ENCODE measurements at places on chromosomes 13 and 19.
A peak's percentile ranks its signal among the peaks of the same experiment; 100 is the strongest.

DNA sequence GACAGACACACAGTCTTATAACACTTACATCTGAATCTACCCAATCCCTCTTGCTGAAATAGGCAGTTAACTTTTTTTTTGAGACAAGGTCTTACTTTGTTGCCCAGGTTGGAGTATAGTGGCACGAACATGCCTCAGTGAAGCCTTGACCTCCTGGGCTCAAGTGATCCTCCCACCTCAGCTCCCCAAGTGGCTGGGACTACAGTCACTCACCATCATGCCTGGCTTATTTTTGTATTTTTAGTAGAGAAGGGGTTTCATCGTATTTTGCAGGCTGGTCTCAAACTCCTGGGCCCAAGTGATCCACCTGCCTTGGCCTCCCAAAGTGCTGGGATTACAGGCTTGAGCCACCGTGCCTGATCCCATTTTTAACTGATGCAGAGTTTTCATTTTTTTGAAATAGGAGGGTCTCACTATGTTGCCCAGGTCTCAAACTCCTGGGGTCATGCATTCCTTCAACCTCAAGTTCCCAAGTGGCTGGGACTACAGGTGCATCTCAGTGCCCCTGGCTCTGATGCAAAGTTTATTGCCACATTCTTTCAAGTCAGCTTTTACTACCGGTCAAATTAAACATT lies 7.6 kb downstream of the ELF1 start:
- no peak for DNase-seq

DNA sequence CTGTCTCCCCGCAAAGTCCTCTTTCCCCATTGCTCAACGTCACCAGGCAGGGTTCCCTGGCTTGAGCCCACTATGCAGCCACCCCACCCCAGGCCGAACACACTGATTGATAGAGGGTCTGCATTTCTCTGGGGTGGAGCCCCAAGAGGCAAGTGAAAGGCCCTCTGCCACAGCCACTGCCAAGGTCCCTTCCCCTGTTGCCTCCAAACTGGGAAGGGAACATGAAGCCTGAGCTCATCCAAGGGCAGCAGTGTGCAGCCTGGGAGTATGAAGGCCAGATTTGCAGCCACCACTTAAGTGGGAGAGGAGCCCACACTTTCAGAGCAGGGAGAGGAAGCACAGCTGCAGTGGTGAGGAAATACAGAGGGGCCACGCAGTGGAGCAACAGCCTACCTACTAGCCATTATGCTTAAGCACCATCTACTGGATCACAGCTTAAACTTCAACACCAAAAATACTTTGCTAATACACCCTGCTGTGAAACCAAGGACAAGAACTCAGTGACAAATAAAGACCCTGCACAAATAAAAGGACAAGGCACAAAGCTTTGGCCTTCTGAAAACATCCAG lies 48.6 kb downstream of the UBL3 start:
- DNase-seq, result no peak

DNA sequence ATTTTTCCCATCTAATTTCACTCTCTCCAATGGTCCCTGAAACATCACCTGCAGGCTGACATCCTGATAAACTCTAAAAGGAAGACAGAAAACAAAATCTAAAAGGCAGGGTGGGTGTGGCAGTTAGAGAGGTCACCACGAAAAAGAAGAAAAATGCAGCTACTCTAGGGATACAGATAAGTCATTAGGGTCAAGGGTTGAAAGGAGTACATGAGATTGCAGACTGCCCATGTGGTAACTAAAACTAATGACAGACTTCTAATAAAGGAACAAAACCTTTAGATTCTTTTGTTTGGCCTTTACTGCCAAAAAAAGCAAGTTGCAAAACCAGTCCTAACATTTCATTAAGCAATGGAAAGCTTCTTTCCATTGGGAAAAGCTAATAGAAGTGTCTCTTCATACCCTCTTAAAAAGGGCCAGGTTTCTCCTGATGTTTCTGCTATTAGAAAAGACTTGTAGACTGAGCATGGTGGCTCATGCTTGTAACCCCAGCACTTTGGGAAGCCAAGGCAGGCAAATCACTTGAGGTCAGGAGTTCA lies 31.0 kb downstream of the THSD1 start:
- no peak for DNase-seq

DNA sequence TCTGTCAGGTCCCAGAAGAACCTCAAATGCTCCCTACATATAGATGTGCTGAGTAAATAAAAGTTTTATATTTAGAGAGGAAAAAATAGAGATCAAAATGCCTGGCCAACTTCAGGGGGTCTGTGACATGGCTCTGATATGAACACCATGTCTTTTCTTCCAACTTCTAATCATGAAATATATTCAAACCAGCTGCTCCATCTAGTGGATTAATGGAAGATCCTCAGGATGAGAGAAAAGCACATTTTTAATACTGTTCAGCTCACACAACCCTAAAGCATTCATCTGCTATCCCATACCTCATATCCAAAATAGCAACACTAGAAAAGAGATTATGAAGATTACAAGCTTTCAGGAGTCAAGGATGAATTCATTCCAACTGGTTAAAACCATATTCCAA lies 56.0 kb upstream of the DOCK9 start:
- no peak for DNase-seq

DNA sequence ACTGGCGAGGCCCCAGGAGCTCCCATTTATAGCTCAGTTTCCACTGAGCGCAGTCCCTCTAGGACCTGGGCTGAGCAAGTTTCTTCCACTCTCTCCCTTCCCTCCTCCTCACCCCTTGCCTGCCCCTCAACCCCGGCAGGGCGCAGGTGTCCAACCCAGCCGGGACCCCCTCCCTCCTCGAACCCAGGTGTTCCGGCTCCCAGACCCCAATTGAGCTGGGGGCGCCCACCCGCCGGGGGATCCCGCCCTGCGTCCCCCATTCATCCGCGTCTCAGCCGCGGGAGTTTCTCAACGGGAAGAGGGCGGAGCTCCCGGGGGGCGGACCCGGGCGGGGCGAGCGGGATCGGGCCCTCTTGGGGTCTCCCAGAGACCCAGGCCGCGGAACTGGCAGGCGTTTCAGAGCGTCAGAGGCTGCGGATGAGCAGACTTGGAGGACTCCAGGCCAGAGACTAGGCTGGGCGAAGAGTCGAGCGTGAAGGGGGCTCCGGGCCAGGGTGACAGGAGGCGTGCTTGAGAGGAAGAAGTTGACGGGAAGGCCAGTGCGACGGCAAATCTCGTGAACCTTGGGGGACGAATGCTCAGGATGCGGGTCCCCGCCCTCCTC lies at the start of gene KIRREL2:
Gene KIRREL2 (plus strand): TSS at position 366 of the 604 bp plus-strand sequence. CDS start 209 bp downstream, at position 575.
- DNase-seq, result no peak

- no peak for DNase-seq
Observed at GRCh38 chr13:34064456-34065205, 246.7 kb downstream of the RFC3 start.

DNA sequence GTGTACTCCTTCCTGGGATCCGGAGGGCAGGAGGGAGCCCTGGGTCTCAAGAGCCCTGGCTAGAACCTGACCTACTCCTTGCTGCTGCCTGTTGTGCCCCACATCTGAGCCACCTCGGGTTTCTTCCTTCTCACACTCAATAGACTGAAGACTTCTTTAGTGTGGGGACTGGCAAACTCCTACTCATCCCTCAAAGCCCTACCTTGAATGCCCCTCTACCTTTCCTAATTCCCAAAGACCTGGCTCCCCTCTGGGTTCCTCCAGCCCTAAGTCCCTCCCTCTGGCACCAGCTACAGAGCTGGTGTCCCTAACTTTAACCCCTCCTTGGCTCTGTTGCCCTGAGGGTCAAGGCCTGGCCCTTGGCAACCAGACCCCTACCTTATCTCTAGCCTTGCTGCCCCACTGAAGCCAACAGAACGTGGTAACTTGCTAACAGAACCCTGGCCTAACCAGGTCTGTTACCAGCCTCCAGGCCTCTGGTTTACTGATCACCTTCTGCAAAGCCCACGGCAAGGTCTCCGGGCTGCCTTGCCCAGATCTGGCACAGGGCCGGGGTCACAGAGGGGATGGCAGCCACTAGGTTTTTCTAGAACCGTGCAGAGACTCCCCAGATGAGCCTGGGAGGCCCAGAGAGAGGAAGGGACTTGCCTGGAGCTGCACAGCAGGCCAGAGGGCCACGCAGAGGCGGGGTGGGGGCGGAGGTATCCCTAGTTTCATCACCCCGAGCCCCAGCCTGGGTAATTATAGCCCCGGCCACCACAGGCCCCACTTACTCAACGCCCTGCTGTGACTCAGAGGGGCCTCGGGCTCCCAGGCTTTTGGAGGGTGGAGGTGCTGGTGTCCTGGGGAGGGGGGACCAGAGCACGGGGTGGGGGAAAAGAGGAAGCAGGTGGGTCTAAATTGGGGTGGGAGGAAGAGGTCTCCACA lies 15.3 kb downstream of the ZBTB7A start:
- no peak for DNase-seq

- no peak for DNase-seq
Observed at GRCh38 chr13:105050686-105051085, 1484.8 kb downstream of the EFNB2 start.

GRCh38 chr13:79290595-79291244 lies 115.3 kb downstream of the RBM26 start:
- no peak for DNase-seq

DNA sequence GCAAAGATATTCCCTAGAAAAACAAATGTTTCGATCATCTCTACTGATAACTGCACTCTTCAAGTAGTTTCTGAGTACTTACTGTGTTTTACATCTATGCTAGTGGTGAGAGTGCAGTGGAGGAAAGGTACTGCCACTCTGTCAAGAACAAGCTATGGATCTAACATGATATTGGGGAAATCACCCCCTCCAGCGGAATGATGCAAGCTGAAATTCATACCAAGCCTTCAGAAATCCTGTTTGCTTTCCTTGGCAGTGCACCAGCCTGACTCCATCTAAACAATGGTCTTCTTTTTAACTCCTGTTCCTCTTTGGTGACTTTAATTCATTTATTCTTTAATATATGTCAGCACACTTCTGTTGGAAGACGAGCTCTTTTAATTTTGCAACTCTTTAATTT lies 238.0 kb downstream of the PCDH9 start:
- no peak for DNase-seq

GRCh38 chr13:111174377-111175114 lies 59.4 kb downstream of the ARHGEF7 start:
- no peak for DNase-seq

- no peak for DNase-seq
Observed at GRCh38 chr19:20333508-20333907, 166.5 kb downstream of the ZNF486 start.

DNA sequence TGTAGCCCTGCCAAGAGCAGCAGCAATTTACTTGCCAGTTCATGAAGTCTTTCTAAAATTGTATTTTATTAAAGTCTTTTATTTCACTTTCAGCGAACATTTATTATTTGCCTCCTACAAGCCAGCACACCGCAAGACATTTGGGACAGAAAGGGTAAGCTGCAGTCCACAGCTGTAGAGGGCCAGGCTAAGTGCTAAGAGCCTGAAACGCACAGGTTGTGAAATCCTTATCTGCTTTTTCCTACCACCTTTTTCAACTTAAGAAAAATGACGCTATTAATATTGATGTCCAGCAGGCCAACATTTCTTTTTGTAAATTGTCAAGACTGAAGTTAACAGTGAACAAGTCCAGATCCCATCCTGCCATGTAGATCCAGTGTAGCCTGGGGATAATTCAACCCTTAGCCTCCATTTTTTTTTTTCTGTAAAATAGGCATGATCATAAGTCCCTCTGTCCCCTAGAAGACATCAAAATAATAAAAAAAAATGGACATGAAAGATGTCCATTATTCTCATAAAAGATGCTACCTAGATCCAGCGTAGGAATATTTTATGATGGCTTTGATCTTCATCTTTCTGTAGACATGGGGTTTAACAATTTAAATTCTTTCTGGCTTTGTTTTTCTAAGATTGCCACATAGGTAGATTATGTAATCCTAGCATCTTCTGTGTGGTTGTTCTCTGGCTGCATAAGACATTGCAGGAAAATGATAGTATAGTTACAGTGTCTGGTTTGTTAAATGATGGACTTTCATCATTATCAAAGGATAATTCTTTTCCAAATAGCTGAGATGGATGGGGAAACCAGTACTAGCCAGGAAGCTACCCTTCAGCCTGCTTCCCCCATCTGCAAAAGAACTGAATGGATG lies 128.4 kb downstream of the SHISA2 start:
- no peak for DNase-seq

GRCh38 chr13:112772929-112773328 lies 83.1 kb downstream of the ATP11A start:
- no peak for DNase-seq

DNA sequence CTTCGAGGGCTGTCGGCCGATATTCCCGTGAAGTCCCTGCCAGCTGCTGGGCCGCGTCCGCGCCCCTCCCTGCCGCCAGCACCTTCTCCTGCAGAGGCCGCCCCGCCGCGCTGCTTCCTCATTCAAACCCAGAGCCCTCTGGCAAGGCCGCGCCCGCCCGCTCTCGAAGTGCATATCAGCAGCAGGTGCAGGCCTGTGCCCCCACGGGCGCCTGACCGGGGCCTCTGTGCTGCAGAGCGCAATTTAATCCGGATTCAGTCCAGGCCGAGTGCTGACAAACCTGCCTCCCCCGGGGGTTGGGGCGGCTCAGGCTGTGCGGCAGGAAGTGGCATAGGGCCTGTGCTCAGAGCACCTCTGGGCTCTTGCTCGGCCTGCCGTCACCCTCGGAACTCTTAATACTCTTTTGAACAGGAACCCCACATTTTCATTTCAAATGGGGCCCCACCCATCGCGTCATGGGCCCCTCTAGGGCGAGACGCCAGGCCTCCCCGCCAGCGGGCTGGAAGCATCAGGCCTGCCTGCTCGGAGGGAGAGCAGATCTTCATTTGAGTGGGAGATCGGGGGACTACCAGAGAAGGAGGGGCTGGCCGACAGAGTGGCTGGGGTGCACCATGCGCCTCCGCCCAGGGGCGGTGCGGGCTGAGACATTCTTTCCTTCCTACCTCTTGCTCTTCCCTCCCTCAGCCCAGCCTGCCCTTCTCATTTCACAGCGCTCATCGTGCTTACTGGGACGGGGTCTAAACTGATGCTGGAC lies 125.7 kb downstream of the TNFRSF19 start:
- DNase-seq, result peak; percentile 29

- DNase-seq, result no peak
Observed at GRCh38 chr19:21587117-21587461, 81.7 kb downstream of the ZNF429 start.

DNA sequence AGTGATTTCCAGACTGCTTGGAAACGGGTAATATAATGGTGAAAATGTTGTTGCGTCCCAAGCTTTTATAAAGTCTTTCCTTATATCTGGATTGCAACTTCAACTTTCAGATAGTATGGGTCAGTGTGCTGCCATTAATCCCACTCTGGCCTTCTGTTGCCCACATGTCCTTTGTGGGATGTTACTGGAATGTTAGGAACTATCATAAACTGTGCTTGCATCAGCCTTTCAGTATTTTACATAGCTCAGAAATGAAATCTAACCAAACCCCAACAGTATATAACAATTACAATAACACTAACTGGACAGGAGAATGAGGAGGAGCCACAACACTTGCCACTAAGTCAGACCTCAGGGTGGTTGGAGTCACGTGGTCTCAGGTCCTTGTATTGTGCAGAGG lies 78.9 kb downstream of the LNX2 start:
- DNase-seq, result no peak

Data from stimulated activated CD8-positive, alpha-beta memory T cell treated with anti-CD3 and anti-CD28 coated beads, Interleukin-2, amount 100 ng/mL, for 1 hour (primary cell).